ENCODE measurements at places on chromosomes 2 and 18.

GRCh38 chr18:1048032-1048431 is 143.4 kb downstream of the ADCYAP1 start:
- DNase-seq, result no peak

GRCh38 chr18:25896178-25896780 is 194.1 kb downstream of the SS18 start:
- no peak for DNase-seq

DNA sequence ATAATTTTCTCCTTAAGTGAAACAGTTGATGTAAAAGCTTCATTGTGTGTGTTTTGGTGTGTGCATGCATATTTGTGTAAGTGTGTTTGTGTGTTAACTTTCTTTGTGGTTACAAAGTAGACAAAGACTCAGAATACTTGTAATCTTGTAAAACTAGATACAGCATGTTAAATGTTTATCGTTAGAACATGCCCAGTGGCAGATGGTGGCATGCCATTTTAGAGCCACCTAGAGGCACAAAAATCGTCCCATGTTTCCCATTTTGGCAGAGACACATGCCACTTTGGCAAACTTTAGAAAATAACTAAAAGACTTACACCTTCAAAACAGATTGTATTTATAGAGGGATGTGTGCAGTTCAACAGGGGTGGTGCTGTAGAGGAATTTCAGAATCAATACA is 224.1 kb downstream of the LRP1B start:
- DNase-seq, result no peak

DNA sequence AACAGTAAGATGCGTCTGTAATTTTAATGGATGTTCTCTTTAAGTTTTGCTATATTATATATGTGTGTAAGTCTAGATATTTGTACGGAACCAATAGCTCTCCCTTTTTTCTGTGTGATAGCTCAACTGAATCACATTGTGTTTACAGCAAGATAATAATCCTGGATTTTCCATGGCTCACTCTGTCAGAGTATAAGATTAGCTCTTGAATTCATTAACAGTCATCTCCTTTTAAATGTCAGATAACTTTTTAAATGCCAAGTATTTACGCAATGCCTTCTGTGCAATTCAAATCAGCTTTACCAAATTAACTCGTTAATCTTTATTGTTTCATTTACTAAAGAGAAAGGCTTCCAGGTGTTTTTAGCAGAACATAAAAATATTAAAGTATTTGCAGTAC is 76.9 kb downstream of the KIAA2012 start:
- no peak for DNase-seq

- no peak for DNase-seq
These were observed 31.7 kb upstream of the SERTAD2 start for GRCh38 chr2:64685430-64685829.

DNA sequence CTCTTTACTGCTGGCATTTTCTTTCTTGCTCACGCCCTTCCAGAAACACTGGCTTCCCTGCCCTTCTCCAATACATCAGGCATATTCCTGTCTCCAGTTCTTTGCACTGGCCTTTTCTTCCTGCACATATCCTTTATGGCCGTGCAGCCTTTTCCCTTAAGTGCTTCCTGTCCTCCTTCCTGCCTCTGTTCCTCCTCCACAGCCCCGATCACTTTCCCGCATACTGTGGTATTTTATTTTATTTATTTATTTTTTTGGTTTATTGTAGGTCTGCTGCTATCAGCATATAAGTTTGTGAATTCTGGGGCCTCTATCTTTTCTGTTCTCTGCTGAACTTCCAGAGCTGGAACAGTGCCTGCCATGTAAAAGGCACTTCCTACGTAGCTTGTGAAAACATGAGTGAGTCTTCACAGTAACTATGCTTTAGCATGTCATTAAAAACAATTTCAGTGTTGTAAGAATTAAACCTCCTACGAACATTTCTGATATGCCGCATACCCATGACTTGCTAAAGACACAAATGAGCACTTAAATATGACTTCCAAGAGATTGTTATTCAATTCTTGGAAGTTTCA is 289.1 kb downstream of the TRIB2 start:
- no peak for DNase-seq

GRCh38 chr2:63522950-63523349 is 65.3 kb downstream of the WDPCP start:
- no peak for DNase-seq

GRCh38 chr2:229870903-229871656 is 50.7 kb downstream of the TRIP12 start:
- no peak for DNase-seq

GRCh38 chr18:5979176-5979888 is 84.0 kb upstream of the TMEM200C start:
- DNase-seq, result no peak

DNA sequence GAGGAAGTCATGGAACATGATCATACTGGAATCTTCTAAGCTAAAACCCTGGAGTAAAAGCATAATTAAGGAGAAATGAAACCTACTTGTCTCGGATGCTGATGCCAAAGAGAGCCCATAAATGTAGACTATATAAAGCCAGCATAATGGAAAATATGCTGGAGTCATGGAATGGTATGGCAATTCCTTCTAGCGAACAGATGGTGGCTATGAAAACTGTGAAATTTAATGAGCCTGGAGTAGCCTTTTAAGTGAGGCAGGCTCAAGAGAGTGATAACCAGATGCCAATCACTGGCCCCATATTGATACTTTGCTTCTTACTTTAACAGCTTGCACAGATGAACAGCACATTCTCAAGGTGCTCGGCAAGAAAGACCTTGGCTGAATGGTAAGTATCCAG is 206.3 kb downstream of the PID1 start:
- DNase-seq, result no peak

DNA sequence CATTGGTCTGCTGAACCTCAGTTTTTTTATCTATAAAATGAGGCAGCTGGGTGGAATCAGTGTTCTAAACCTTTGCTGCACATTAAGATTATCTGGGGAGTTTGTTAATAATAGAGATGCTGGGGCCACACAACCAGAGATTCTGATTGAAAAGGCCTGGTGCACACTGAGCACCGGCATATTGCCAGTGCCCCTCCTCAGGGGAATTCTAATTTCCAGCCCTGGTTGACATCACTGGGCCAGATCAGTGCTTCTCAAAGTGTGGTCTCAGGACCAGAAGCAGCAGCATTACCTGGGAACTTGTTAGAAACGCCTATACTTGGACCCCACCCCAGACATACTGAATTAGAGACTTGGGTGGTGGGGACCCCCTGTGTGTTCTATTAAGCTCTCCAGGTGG is 112.5 kb downstream of the SETBP1 start:
- no peak for DNase-seq

GRCh38 chr2:9153643-9153980 is 53.0 kb upstream of the ASAP2 start:
- DNase-seq, result no peak

- DNase-seq, result no peak
These were observed 143.0 kb downstream of the AQP4 start for GRCh38 chr18:26722565-26722931.

DNA sequence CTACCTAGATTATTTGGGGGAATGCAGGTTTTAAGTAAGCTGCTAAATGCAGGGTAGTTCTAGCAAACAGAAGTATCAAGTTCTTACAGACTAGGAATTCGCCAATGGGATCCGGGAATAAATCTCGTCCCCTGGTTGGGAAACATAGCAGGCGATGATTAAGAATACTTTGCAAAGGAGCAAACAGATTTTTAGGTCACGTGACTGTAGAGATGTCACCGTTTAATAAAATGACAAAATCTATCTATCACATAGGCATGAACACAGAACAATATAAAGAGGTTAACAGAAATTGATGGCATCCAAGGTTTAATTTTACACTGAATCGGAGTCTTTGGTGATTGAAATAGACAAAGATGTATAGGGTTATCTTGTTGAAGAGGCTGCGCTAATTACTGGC is 664.1 kb downstream of the BCL11A start:
- DNase-seq, result no peak

Measured in cortex of kidney (tissue), 1 donor.